ENCODE measurements at places on chromosomes 16 and 17. TPM values are rescaled to one million over a fixed set of nuclear protein-coding genes. Genes with fewer than 3 reads are reported as not detected.
A peak's percentile ranks its signal among the peaks of the same experiment; 100 is the strongest.

DNA sequence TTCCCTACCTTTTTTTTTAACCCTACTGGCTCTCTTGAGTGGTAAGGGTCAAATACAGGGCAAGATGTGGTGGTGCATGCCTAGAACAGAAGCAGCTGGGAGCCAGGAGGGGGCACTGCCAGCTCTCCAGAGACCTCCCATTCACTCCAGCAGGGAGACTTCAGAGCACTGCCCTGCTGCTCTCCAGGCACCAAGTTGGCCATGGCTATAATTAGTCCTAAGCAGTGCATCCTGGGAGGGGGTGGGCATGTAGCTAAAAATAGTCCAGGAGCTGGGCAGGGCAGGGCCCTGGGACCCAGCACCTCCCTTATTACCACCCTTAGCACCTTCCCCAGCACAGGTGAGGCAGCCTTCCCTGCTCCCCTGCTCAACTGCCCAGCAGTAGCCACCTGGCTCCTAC is 3.5 kb downstream of the CORO6 start:
- DNase-seq, result peak; percentile 63

DNA sequence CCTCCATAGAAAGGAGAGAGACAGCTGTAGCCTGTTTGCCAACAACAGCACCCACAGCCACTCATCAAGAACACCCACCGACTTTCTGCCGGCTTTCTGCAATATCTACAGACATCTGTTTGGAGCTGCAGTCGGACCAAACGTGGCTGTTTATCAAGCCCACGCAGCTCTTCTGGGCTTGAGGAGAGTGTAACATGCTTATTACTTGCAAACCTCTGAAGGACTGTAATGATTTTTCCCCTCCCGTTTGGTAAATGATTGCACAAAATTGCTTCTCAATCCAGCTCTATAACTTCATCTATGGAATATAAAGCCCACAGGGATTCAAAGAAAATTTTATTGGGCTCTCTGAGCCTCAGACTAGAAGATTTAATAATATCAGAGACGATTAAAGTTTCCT is 100.5 kb downstream of the VAT1L start:
- no peak for DNase-seq

GRCh38 chr16:85537795-85538401 is 75.2 kb upstream of the GSE1 start:
- DNase-seq, result no peak

Gene OTOP3
- total RNA-seq, result not detected

Gene HASPIN
- total RNA-seq, result 11.7 TPM

Gene KRT28
- total RNA-seq, result not detected

Gene PRRT2
- 2.5 TPM for total RNA-seq
